Uterus (tissue), 4 donors: ENCODE measurements at places on chromosomes 13 and 19. TPM values are rescaled to one million over a fixed set of nuclear protein-coding genes. Genes with fewer than 3 reads are reported as not detected.

DNA sequence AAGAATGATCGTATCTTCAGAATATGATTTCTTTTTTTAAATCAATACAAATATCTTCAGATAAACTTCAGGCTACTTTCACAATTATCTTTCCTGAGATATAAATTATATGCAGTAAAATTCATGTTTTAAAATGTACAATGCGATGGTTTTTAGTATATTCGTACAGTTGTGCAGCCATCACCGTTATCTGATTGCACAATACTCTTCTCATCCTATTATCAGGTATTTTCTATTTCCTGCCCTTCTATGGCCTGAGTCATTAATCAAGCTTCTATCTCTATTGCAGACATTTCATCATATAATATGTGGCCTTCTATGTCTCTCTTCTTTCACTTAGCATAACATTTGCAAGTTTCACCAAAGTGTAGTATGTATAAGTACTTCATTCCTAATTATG lies 1360.2 kb upstream of the SLC10A2 start:
- no peak overlapping the region for H3K4me3 ChIP-seq
- no peak overlapping the region for H3K27ac ChIP-seq

DNA sequence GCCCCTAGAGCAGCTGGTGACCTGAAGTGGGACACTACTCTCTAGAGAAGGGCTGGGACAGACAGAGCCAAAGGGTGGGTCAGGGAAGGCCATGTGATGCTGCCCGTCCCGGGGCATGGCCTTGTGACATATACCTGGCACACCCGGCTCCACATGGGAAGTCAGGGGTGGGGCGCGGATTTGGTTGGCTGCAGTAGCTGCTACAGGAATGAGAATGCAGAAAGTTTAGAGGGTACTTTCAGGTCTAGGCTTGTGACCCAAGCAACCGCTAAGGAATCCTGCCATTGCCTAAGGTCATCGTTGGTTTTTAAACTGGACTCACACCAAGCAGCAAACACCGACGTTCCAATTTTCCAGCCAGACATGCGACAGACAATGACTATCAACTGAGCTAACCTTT lies 25.9 kb downstream of the RCBTB2 start:
- H3K4me3 ChIP-seq, result no peak overlapping the region
- no peak for DNase-seq
- H3K27ac ChIP-seq, result no peak overlapping the region
- no peaks in the 10 kb centered on the region for H3K36me3 ChIP-seq
- no peaks in the 10 kb centered on the region for H3K27me3 ChIP-seq
- H3K4me1 ChIP-seq, result no peaks in the 10 kb centered on the region

DNA sequence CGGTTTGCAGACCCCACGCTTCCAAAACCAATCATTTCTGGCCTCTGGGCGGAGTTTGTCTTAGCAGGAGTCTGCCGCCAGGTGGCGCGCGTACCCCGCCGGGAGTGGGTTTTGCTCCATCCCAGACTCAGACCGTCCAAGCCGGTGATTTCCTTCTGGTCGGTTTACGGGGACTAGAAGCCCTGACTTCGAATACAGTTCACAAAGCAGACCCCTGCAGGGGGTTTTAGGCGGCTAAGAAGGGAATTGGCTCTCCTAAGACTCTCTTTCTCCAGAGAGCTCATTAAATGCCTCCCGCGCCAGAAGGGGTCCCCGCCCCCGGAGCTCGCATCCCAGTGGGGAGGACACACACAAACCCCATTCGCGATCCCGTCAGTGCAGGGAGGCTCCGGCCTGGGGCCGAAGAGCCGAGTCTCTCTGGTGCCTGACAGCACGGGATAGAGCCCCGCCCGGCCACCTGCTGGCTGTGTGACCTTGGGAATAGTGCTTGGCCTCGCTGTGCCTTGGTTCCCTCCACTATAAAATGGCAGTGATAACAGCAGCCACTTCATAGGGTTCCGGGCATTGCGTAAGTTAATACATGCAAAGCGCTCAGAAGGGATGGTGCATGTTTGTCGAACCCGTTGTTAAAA lies 8.6 kb upstream of the NUP62 start:
- DNase-seq, result peak; percentile 73
- no peaks in the 10 kb centered on the region for H3K27me3 ChIP-seq
- H3K4me1 ChIP-seq, result no peaks in the 10 kb centered on the region
- H3K36me3 ChIP-seq, result no peaks in the 10 kb centered on the region
- H3K4me3 ChIP-seq, result no peak overlapping the region

DNA sequence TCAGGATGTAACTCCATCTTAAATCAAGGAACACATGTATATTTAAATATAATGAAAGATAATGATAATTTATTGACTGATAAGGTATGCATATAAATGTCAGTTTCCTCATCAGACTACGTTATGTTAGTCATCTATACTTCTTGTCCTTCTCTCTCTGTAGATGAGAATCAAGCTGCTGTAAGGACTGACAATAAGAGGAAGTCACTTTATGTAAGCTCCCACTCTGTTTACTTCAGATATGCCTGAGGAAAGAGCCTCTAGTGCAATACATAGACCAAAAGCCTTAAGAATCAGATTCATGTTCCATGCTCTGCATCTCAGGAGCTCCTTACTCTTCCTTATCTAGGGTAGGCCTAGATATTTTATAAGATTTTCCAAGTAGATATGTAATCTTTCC lies 9.6 kb upstream of the SLITRK6 start:
- no peaks in the 10 kb centered on the region for H3K4me1 ChIP-seq
- DNase-seq, result no peak
- H3K4me3 ChIP-seq, result no peak overlapping the region
- H3K36me3 ChIP-seq, result no peaks in the 10 kb centered on the region
- H3K27ac ChIP-seq, result no peak overlapping the region
- no peaks in the 10 kb centered on the region for H3K27me3 ChIP-seq

DNA sequence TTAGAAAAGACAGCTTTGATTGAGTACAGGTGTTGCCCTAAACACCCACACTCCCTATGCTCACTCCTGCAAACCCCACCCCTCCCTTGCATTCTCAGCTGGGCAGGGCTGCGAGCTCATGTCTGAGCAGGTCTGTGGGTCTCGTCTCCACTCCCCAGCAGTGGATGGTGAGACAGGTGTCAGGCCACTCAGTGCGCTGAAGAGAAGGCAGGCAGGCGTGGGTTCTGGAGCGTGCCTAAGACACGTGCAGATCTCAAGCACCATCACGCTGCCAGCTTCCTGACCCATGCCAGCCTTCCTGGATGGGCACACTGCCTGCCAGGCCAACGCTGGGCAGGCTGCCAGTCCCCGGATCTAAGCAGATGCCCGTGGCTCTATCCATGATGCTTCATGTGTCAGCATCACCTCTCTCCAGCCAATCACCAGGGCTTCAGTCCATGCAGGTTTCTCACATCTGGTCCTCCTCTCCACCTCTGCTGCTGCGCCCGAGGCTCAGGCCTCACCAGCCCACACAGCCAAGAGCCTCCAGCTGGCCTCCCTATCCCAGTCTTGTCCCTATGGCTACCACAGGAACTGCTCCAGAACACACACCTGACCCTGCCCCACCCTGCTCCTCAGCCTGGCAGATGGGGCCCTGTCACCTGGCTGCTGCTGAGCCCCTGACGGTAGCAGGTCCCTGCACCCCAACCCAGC lies 42.6 kb downstream of the EPS15L1 start:
- no peaks in the 10 kb centered on the region for H3K36me3 ChIP-seq
- DNase-seq, result no peak
- H3K4me3 ChIP-seq, result no peak overlapping the region
- H3K4me1 ChIP-seq, result no peaks in the 10 kb centered on the region
- H3K27me3 ChIP-seq, result no peaks in the 10 kb centered on the region

DNA sequence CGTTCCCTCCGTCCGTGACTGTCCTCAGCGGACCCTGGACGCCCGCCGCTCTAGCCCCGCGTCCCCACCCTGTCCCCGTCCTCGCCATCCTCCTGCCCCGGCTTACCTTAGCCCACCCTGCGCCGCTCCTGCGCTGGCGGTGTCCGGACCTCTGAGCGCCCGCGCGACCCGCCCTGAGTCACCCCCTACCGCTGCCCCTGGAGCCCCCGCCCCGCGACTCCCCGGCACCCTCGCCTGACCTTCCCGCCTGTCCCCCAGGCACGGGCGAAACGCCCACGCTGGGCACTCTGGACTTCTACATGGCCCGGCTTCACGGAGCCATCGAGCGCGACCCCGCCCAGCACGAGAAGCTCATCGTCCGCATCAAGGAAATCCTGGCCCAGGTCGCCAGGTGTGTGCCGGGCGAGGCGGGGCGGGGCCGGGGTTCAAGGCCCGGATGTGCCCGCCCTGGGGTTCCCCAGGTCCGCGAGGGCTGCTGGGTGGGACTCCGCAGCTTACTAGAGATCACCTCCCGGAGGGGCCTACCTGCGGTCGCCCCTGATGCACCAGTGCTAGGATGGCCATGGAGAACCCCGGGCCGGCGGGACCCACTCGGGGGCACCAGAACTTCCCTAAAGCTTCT lies 5.1 kb downstream of the HMG20B start:
- no peaks in the 10 kb centered on the region for H3K36me3 ChIP-seq
- DNase-seq, result no peak
- no peak overlapping the region for H3K27ac ChIP-seq
- no peaks in the 10 kb centered on the region for H3K27me3 ChIP-seq
- H3K4me1 ChIP-seq, result peaks cover 12% of the 10 kb centered on the region
- no peak overlapping the region for H3K4me3 ChIP-seq

- no peaks in the 10 kb centered on the region for H3K27me3 ChIP-seq
- H3K36me3 ChIP-seq, result no peaks in the 10 kb centered on the region
- no peak overlapping the region for H3K4me3 ChIP-seq
- no peak overlapping the region for H3K27ac ChIP-seq
- DNase-seq, result no peak
- H3K4me1 ChIP-seq, result no peaks in the 10 kb centered on the region
Observed at GRCh38 chr13:47835470-47836228, 165.4 kb downstream of the SUCLA2 start.

GRCh38 chr19:2811735-2812413 lies 7.8 kb upstream of the ZNF554 start:
- no peak overlapping the region for H3K27ac ChIP-seq
- H3K4me3 ChIP-seq, result no peak overlapping the region
- no peak for DNase-seq
- H3K36me3 ChIP-seq, result no peaks in the 10 kb centered on the region

The GPR18 gene
- not detected for total RNA-seq

The DMKN gene
- 47.4 TPM for total RNA-seq

The LSM7 gene
- 106 TPM for total RNA-seq

The MYO1F gene
- 5.3 TPM for total RNA-seq

The IL17D gene
- total RNA-seq, result not detected

The PTBP1 gene
- total RNA-seq, result 137 TPM

The SLC25A41 gene
- total RNA-seq, result 0.52 TPM
